ENCODE measurements at places on chromosomes 5 and 9. TPM values are rescaled to one million over a fixed set of nuclear protein-coding genes. Genes with fewer than 3 reads are reported as not detected.

GRCh38 chr9:1434052-1434767 lies 384.1 kb downstream of the DMRT2 start:
- H3K27ac ChIP-seq = no peak overlapping the region
- no peaks in the 10 kb centered on the region for H3K27me3 ChIP-seq
- no peaks in the 10 kb centered on the region for H3K36me3 ChIP-seq
- DNase-seq = peak; percentile 35

DNA sequence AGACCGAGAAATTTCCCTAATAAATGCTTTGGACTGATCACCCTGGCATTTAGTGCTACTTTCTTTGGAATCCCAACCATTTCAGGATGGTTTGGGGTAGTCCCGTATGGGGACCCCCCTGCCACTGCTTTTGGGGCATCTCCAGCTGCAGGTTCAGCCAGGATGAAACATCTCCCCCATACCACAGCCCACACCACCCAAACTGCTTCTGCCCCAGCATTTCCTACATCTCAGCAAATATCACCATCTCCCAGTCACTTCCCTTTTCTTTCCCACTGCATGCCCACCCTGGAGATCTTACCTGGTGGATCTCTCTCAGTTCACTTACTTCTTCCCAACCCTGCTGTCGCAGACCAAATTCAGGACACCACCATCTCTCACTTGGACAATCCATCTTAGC lies 4.8 kb upstream of the P4HA2 start:
- no peak for DNase-seq
- H3K27me3 ChIP-seq = no peaks in the 10 kb centered on the region
- H3K36me3 ChIP-seq = no peaks in the 10 kb centered on the region

DNA sequence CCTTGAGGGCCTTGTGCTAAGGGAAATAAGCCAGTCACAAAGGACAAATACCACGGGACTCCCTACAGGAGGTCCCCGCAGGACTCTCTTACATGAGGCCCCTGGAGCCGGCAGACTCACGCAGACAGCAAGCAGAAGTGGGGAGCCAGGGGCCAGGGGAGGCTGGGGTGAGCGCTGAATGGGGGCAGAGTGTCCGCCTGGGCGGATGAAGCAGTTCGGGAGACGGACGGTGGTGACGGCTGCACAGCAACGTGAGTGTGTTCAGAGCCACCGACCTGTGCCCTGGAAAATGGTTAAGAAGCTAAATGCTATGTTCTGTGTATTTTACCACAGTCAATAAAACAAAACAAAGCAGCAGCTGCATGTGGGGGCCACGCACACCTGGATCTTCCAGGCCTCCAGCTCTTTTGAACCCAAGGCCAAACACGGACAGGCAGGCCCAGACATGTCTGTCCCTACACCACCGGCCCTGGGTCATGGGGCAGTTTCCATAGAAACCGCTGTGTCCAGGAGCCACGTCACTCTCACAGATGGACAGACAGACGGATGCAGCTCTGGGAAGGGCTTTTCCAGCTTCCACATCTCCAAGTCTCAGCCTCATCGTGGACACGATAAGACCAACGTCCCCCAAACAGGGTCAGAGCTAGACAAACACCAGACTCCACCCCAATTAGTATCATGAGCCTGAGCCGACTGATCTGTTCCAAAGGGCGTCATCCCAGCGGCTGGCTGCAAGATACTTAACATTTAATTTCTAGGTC lies 103.9 kb downstream of the VAV2 start:
- DNase-seq = peak; percentile 45
- peak overlapping the region; percentile 83 for H3K27ac ChIP-seq
- H3K4me3 ChIP-seq = no peak overlapping the region
- no peaks in the 10 kb centered on the region for H3K36me3 ChIP-seq

SLC28A3 gene
- 0.77 TPM for total RNA-seq

APBA1 gene
- total RNA-seq = 0.07 TPM

All from MCF 10A (cell line).